ENCODE measurements at places on chromosomes 2 and 18.

DNA sequence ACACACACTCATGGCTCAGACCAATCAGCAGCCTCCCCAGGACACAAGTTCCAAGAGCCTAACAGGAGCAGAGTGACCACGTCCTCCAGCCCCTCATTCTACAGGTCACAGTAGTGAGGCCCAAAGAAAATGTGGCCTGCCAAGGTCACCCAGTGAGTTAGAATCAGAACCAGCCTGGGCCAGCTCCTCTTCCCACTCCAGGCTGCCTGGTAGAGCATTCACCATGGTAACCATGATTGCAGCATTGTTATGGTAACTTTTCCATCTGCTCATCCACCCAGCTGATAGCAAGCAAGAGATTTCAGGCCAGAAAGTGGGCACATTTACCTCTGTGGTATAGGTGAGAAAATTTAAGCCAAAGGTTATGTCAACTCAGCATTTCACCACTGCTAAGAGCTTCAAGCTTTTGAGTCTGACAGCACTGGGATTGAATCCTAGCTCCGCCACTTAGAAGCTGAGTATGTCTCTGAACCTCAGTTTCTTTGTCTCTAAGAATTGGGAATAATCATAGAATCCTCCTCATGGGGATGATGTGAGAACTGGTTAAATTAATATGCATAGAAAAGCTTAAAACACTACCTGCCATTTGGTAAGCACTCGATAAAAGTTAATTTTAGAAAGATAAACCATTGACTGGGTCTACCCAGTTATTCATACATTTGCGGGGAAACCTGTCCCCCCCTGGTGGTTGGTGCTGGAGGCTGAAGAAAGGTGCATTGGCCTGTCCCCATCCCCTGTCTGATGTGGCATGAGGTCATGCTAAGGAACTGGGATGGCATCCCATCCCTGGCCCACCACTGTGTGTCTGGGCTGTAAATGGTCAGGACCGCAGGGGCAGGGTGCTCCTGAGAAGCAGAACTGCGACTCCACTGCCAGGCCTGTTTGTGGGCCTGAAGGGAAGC, 181.5 kb downstream of the KLHL29 start:
- H3K27me3 ChIP-seq, result no peaks in the 10 kb centered on the region
- H3K27ac ChIP-seq, result no peak overlapping the region
- H3K4me3 ChIP-seq, result no peak overlapping the region
- DNase-seq, result peak; percentile 30
- no peaks in the 10 kb centered on the region for H3K36me3 ChIP-seq
- no peaks in the 10 kb centered on the region for H3K4me1 ChIP-seq

GRCh38 chr2:211237586-211238275, 681.3 kb downstream of the CPS1 start:
- H3K36me3 ChIP-seq, result no peaks in the 10 kb centered on the region
- no peaks in the 10 kb centered on the region for H3K27me3 ChIP-seq
- no peaks in the 10 kb centered on the region for H3K4me1 ChIP-seq
- no peak overlapping the region for H3K4me3 ChIP-seq
- no peak overlapping the region for H3K27ac ChIP-seq
- no peak for DNase-seq

DNA sequence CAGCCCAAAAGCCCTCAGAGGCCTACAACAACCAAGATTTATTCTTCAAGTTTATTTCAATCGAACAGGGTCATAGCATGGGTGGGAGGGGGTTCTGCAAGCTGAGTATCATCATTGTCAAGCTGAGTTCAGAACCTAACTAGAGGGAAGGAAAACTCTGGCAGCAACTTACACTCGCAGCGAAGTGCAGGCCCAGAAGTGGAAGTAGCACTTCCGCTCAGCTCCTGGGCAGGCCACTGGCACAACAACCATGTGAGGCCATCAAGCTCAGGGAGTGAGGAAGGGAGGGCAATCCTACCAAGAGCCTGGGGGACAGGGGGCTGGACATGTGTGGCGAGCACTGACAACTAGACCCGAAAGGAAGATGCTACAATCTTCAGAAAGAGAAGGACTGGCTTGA, 4.8 kb downstream of the UXS1 start:
- H3K36me3 ChIP-seq, result no peaks in the 10 kb centered on the region
- DNase-seq, result no peak
- H3K27me3 ChIP-seq, result no peaks in the 10 kb centered on the region
- H3K27ac ChIP-seq, result no peak overlapping the region

DNA sequence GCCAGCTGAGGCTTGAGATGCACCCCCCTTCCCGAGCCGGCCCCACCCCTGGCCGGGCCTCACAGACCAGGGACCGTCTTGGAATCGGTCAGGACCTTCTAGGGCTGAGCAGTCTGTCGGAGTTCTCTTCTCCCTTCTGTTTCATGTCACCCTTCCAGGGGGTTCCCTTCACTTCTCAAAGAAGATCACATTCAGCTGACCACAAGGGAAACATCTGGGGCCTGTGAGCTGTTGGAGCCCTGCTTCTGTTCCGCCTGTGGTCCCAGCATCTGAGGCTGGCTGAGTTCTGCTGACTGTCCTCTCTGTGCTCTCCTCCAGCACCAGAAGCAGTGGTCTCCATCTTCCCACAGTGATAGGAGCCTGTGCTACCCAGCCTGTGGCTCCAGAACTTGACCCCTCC, 106.5 kb downstream of the SEPTIN10 start:
- H3K4me3 ChIP-seq, result no peak overlapping the region
- no peaks in the 10 kb centered on the region for H3K27me3 ChIP-seq
- no peaks in the 10 kb centered on the region for H3K4me1 ChIP-seq
- DNase-seq, result no peak
- no peak overlapping the region for H3K27ac ChIP-seq

GRCh38 chr18:11154368-11154989, 5.1 kb upstream of the PIEZO2 start:
- H3K4me3 ChIP-seq, result no peak overlapping the region
- no peak overlapping the region for H3K27ac ChIP-seq
- H3K27me3 ChIP-seq, result peaks cover 22% of the 10 kb centered on the region
- H3K4me1 ChIP-seq, result no peaks in the 10 kb centered on the region
- DNase-seq, result peak; percentile 68

- peaks cover 21% of the 10 kb centered on the region for H3K4me1 ChIP-seq
- H3K27me3 ChIP-seq, result no peaks in the 10 kb centered on the region
- H3K27ac ChIP-seq, result no peak overlapping the region
- H3K4me3 ChIP-seq, result no peak overlapping the region
These were observed 62.5 kb downstream of the STK39 start for GRCh38 chr2:168184681-168185513.

- no peaks in the 10 kb centered on the region for H3K4me1 ChIP-seq
- H3K4me3 ChIP-seq, result no peak overlapping the region
- DNase-seq, result no peak
- H3K27me3 ChIP-seq, result no peaks in the 10 kb centered on the region
- H3K36me3 ChIP-seq, result no peaks in the 10 kb centered on the region
- no peak overlapping the region for H3K27ac ChIP-seq
These were observed 122.1 kb upstream of the HS6ST1 start for GRCh38 chr2:128440666-128441340.

Measured in endothelial cell of umbilical vein (primary cell).